ENCODE measurements at places on chromosomes 1 and 21.

GRCh38 chr1:9065213-9065751 is 4.2 kb downstream of the SLC2A5 start:
- no peak for DNase-seq

GRCh38 chr21:44658541-44658910 is 794 bp downstream of the KRTAP12-3 start:
- no peak for DNase-seq

- no peak for DNase-seq
These were observed 24.7 kb upstream of the DNASE2B start for GRCh38 chr1:84373436-84374141.

GRCh38 chr1:48673332-48674105 is 103.2 kb downstream of the BEND5 start:
- no peak for DNase-seq

DNA sequence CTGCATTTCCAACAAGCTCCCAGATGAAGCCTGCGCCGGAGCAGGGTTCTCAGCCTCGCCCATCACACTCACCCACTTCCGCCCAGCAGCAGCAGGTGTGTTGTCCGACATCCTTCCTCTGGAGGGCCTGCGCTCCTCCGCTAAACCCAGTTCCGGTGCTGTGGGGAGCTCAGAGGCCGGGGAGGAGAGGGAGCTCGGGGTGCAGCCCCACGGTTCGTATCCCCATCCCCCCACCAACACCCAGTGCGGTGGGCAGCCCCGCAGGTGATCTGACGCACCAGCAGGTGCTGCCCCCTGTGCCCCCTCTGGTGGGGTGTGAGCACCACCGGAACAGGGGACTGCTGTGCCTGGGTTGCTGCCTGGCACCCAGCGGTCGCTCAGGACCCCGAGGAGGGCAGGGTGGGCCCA is 3.4 kb upstream of the PEX10 start:
- no peak for DNase-seq

- no peak for DNase-seq
These were observed 333.8 kb downstream of the ZP4 start for GRCh38 chr1:237556911-237557310.

GRCh38 chr1:174157157-174157806 is 2.0 kb upstream of the RABGAP1L start:
- no peak for DNase-seq
